Non-pigmented ciliary epithelial cell (primary cell): ENCODE measurements at places on chromosomes 1 and 21.

DNA sequence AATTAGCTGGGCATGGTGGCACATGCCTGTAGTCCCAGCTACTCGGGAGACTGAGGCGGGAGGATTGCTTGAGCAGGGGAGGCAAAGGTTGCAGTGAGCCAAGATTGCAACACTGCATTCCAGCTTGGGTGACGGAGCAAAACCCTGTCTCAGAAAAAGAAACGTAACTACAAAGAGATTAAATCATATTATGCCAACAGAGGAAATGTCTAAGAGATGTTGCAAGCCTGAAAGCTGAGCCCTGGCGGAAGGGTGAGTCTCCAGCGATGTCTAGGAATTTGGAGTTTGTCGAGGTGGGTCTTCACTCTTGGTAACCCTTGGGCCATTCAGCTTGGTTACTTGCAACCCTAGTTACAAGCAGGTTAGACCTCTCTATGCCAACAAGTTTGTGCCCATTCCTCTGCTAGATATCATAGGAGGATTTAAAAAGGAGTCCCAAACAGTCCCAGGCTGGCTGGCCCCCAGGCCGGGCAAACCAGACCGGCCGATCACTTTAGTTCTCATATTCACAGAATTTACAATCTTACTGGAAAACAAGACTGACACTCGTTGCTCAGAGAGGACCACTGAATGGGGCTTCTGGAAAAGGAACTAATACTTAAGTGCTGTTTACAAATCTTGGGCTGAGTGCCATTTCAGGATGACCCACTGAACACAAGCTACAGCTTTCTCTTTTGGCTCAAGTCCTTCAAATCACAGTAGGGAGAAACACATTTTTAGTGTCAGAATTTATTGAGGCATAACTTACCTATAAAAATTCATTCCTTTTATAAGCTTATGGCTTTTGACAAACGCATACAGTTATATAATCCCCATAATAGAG, 27.1 kb downstream of the SLC30A1 start:
- peak; percentile 60 for DNase-seq

DNA sequence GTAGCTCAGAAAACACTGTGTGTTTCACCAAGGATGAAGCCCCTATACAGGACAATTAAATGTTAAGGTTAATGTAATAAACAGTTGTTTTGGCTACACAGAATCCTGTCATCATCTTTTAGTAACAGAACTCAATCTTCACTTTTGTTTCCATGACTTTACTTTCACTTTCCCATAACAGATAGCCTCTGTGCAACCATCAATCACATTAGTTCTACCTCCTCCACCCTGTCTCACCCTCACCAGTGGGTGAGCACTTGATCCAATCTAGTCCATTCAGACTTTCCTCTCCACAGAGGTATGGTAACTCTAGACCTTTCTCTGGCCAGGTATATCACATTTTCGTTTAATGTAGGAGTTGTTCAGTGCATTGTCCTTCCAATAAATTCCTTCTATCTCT, 1018.5 kb downstream of the ADGRL2 start:
- DNase-seq, result no peak

- DNase-seq, result no peak
These were observed 34.1 kb upstream of the NEK7 start for GRCh38 chr1:198122693-198123092.

DNA sequence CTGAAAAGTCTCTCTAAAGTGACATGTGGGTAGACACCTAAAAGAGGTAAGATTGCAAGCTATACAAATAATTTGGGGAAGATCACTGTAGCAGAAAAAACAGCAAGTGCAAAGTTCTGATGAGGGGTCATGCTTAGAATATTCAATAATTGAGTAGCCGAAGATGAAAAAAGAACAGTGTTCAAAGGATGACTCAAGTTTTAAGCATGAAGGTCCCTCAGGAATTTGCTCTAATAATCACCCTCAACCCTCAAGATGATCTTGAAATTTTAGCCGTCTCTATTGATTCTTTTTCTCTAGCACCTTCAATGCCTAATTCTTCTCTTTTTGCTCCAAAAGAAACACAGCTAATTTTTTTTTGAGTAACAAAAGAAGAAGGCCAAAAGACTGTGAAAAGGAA, 190.6 kb upstream of the ZNHIT6 start:
- no peak for DNase-seq

DNA sequence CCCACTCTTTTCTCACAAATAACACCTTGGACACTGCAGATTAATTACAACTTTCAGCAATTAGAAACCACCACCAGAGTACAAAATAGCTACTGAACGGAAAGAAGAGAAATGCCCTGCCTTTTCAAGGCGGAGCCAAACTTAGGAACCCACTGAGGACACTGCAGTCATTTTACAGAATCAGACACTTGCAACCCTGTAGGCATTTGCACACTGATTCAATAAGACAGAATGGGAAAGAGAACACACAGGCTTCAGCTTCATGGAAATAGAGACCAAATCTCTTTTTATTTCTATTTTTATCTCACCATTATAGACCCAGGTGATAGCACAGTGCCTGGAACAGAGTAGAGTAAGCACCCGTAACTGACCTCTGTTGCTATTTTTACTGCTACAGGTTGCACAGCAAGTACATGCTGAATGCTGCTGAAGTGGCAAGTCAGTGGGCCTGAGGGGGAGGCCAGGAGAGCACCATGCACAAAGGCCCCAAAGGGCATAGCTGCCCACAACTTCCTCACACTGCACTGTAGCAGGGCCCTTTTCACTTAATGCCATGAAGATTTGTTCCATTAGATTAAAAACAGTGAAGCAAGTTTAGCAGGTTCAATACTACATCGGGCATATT, 50.7 kb upstream of the EDARADD start:
- no peak for DNase-seq

GRCh38 chr1:96256130-96256790, 465.3 kb upstream of the PTBP2 start:
- no peak for DNase-seq

- peak; percentile 28 for DNase-seq
These were observed 3.3 kb downstream of the NCMAP start for GRCh38 chr1:24558902-24559791.

GRCh38 chr1:184223216-184223615, 163.6 kb upstream of the C1orf21 start:
- no peak for DNase-seq

- no peak for DNase-seq
These were observed 8.4 kb downstream of the C1orf226 start for GRCh38 chr1:162389971-162390370.
